PC-9 (cell line): ENCODE measurements at places on chromosomes 16 and 17. TPM values are rescaled to one million over a fixed set of nuclear protein-coding genes. Genes with fewer than 3 reads are reported as not detected.

- peak; percentile 87 for DNase-seq
Measured at GRCh38 chr17:42989726-42990652, 8.2 kb upstream of the RPL27 start.

SDK2 gene
- total RNA-seq, result 0.04 TPM in 1 of 2 replicates, not detected in the other

DNA sequence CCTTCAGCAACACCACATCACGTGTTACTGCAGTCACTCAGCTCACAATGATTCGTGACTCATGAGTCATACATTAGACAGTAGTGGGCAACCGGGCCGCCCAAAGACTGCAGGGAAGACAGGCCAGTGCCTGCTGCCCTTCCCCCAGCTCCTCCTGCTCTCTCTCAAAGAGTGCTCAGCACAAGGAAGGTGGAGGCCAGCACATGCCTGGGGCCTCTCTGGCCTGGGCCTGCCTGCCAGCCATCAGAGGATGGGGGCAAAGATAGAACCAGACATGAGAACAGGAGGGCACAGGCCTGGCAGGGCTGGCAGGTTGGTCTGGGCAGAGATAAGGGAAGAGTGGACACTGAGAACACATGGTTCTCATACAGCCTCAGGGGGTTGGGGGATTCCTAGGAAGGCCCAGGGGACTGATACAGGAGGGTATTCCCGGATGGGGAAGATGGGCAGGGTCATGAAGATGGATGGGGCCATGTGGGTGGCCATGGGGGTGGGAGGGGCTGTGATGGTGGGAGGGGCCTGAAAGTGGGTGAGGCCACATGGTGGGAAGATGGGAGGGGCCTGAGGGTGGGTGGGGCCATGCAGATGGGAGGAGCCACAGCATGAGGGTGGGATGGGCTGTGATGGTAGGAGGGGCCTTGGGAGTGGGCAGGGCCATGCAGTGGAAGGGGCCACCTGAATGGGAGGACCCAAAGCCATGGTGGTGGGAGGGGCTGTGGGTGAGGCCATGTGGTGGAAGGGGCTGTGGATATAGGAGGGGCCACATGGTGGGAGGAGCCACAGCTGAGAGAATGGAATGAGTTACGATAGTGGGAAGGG is 29.0 kb downstream of the KATNB1 start:
- peak; percentile 78 for DNase-seq

- DNase-seq, result no peak
Measured at GRCh38 chr17:39224778-39225307, 902 bp downstream of the STAC2 start.

RHBDL3 gene
- total RNA-seq, result 0.25 TPM in 1 of 2 replicates, not detected in the other
